Activated effector memory CD4-positive, alpha-beta T cell treated with Interleukin-2 at 50 U/mL for 16 hours (primary cell): ENCODE measurements at places on chromosomes 11 and 22.

GRCh38 chr11:20584093-20584774 lies 15.2 kb upstream of the SLC6A5 start:
- DNase-seq, result no peak

GRCh38 chr11:7573193-7573557 lies 59.4 kb downstream of the PPFIBP2 start:
- no peak for DNase-seq

- DNase-seq, result no peak
Observed at GRCh38 chr11:72221386-72222075, 3.0 kb upstream of the INPPL1 start.

DNA sequence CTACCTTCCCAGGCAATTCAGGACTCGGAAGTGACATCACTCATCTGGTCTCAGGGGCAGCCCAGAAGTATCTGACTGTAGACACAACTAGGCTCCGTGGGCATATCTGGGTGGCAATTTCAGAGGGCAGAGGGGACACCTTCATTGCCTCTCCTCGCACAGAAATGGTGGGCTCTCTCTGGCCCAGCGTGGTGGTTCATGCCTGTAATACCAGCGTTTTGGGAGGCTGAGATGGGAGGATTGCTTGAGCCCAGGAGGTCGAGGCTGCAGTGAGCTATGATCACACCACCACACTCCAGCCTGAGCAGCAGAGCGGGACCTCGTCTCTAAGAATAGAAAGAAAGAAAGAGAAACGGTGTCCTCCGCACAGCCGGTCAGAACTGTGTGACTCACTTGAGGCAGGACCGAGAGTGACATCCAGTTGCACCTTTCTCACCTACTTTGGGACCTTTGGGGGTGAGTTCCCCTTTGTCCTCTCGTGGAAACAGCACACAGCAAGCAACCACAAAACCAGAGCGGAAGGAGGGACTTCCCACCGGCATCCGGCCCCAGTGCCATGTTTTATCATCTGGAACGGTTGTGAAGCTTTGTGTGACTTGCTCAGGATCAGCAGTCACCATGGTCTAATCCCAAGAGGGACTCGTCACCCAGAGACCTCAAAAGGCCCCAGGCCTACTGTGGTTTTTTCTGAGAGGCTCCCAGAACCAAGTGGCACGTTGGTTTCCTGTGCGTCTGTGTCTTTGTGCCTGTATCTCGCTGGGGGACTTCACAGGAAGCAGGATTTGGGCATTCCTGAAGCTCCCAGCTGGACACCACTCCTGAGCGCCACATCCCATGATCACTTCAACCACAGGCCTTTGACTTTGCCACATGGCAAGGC lies 38.4 kb upstream of the EMID1 start:
- peak; percentile 5 for DNase-seq

GRCh38 chr11:76361776-76362175 lies 19.2 kb downstream of the THAP12 start:
- DNase-seq, result no peak

GRCh38 chr11:40204228-40204627 lies 1255.2 kb downstream of the LRRC4C start:
- DNase-seq, result no peak

DNA sequence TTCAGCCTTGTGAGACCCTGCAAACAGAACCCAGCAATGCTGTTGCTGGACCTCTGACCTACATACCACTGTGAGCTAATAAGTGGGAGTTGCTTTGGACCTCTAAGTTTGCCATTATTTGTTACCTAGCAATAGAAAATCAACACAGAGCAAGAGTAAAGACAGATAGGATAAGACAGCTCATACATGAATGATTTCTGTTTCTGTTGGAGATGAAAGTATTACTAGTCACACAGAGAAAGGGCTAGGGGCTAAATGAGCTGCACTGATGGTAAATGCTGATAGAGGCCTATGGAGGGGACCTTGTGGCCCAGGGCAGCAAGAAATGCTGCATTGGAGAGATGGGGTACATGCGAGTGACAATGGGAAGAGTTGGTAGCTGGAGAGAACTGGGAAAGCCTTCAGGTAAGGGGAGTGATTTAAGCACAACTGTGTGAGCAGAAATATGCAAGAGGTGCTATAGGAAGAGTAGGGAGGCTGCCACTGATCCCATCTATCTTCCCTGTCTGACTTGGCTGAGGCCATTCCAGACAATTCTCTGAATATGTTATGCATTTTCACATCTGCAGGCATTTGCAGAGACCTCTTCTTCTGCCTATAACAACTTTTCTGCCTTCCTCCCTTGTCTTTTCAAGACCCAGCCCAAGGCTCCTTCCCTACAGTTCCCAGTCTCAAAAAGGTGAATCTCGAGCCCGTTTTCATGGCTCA lies 46.1 kb upstream of the SYN3 start:
- DNase-seq, result no peak

DNA sequence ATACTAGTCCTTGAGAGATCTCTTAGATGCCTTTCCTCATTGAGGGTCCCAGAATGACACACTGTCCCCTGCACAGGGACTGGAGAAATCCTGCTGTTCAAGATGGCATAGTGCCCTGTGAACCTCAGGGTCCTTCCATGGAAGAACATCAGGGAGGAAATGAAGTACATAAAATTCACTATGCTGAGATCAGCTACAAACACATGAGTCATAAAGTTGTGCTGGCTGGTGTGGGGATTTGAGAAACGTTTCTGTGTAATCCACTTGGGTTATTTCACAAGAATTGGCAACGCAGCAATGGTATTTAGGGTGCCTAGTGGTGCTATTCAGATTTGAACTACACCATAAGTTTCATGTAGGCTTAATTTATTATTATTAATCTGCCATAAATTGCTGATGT lies 174.4 kb downstream of the MAML2 start:
- DNase-seq, result no peak

GRCh38 chr22:39287076-39287725 lies 32.2 kb downstream of the RPL3 start:
- no peak for DNase-seq

DNA sequence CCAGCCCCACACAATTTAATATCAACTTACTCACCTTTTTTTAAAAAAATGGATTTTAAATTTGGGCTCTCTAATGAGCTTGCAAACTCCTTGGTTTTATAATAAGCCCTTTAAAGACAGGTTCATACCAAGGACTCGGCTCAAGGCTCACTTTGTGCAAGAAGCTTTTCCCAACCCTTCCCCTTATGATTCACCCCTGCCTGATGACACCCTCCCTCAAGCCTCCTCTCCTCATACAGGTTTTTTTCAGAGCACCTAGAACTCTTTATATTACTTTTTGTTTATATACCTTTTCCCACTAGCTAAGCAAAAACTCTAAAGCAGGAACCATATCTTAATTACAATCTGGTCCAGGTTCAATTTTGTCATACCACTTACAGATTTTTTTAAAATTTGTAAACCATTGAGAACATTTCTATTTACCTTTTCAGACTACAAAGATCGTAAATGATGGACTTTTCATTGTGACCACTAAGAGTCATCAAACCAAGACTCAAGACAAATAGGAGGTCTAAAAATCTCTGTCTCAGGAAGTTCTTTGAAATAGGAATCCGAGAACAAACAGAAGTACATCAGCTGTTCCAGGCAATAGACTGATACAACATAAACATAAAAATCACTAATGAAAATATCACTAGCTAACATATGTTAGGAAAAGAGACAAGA lies 13.1 kb upstream of the EXPH5 start:
- no peak for DNase-seq

GRCh38 chr11:19921976-19922688 lies 209.5 kb downstream of the NAV2 start:
- DNase-seq, result no peak

GRCh38 chr11:37905707-37906417 lies 1307.8 kb upstream of the RAG2 start:
- no peak for DNase-seq

GRCh38 chr11:81211050-81211449 lies 1522.6 kb downstream of the FAM181B start:
- no peak for DNase-seq

GRCh38 chr22:31488988-31489617 lies 539 bp downstream of the EIF4ENIF1 start:
- DNase-seq, result peak; percentile 22

- no peak for DNase-seq
Observed at GRCh38 chr11:7787239-7787638, 9.5 kb downstream of the OR5P2 start.

GRCh38 chr11:116656011-116656410 lies 116.8 kb downstream of the BUD13 start:
- no peak for DNase-seq
